ENCODE measurements at places on chromosomes 7 and 10. TPM values are rescaled to one million over a fixed set of nuclear protein-coding genes. Genes with fewer than 3 reads are reported as not detected.

GNGT1 gene
- total RNA-seq: not detected

FMC1 gene
- 18.3 TPM for total RNA-seq

MDH2 gene
- total RNA-seq: 78.9 TPM

DLG5 gene
- 34.6 TPM for total RNA-seq

HOGA1 gene
- 7.3 TPM for total RNA-seq

DENND2A gene
- 29.6 TPM for total RNA-seq

OR6B1 gene
- not detected for total RNA-seq

MRC1 gene
- total RNA-seq: 8.7 TPM

CTTNBP2 gene
- 13.1 TPM for total RNA-seq

NODAL gene
- total RNA-seq: 0.92 TPM

CFAP70 gene
- 1.8 TPM for total RNA-seq

SERPINE1 gene
- total RNA-seq: 5.4 TPM

TAS2R3 gene
- total RNA-seq: 5.0 TPM

ATP5MK gene
- total RNA-seq: 102 TPM

OR6V1 gene
- total RNA-seq: not detected

CCDC7 gene
- total RNA-seq: 129 TPM

ETV1 gene
- total RNA-seq: 11.8 TPM

SRRM3 gene
- total RNA-seq: 0.62 TPM

LLCFC1 gene
- not detected for total RNA-seq

CYP3A5 gene
- 38.5 TPM for total RNA-seq

SPAM1 gene
- not detected for total RNA-seq

NAT16 gene
- total RNA-seq: not detected

UNCX gene
- not detected for total RNA-seq

ASAH2B gene
- 2.1 TPM for total RNA-seq

SLC16A12 gene
- total RNA-seq: 3.1 TPM

VWDE gene
- 3.1 TPM for total RNA-seq

OLAH gene
- total RNA-seq: not detected

C10orf67 gene
- 0.82 TPM for total RNA-seq

MAGI2 gene
- 8.0 TPM for total RNA-seq

CELF2 gene
- 57.5 TPM for total RNA-seq

TMEM213 gene
- total RNA-seq: 0.51 TPM

TMEM273 gene
- 8.7 TPM for total RNA-seq

ATG9B gene
- total RNA-seq: 25.8 TPM

STEAP1 gene
- 13.8 TPM for total RNA-seq

BTBD16 gene
- 0.41 TPM for total RNA-seq

TCERG1L gene
- total RNA-seq: 0.31 TPM

MICALL2 gene
- total RNA-seq: 6.7 TPM

MET gene
- 23.3 TPM for total RNA-seq

TFEC gene
- 1.5 TPM for total RNA-seq

RELN gene
- total RNA-seq: 31.9 TPM

SPDYE1 gene
- not detected for total RNA-seq

EDRF1 gene
- 31.8 TPM for total RNA-seq

RBM28 gene
- 28.1 TPM for total RNA-seq

PLOD3 gene
- total RNA-seq: 32.1 TPM

HOXA10 gene
- not detected for total RNA-seq

SPDYE5 gene
- not detected for total RNA-seq

GIMAP4 gene
- 42.2 TPM for total RNA-seq

CYP3A7 gene
- total RNA-seq: 0.21 TPM

KCNH2 gene
- 16.5 TPM for total RNA-seq

CALY gene
- total RNA-seq: not detected

LIPN gene
- total RNA-seq: not detected

PRKG1 gene
- total RNA-seq: 96.8 TPM

CRHR2 gene
- total RNA-seq: 0.51 TPM

SLC16A9 gene
- total RNA-seq: 9.5 TPM

OR13A1 gene
- total RNA-seq: not detected

ELN gene
- total RNA-seq: 208 TPM

TRIM74 gene
- 1.7 TPM for total RNA-seq
